ENCODE measurements at places on chromosomes 1 and 21. TPM values are rescaled to one million over a fixed set of nuclear protein-coding genes. Genes with fewer than 3 reads are reported as not detected.

DNA sequence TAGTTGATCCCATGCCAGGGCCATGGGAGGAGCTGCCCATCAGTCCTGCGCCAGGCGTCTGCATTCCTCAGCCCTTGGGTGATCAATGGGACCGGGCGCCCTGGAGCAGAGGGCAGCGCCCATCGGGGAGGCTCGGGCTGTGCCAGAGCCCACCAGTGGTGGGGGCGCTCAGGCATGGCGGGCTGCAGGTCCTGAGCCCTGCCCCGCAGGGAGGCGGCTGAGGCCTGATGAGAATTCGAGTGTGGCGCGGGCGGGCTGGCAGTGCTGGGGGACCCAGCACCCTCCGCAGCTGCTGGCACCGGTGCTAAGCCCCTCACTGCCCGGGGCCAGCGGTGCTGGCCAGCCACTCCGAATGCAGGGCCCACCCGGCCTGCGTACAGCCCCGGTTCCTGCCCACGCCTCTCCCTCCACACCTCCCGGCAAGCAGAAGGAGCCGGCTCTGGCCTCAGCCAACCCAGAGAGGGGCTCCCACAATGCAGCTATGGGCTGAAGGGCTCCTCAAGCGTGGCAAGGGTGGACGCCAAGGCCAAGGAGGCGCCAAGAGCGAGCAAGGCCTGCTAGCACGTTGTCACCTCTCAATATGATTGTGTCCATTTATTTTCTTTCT is 238.1 kb upstream of the OLFM3 start:
- H3K4me1 ChIP-seq: no peaks in the 10 kb centered on the region
- H3K27ac ChIP-seq: no peak overlapping the region
- H3K36me3 ChIP-seq: no peaks in the 10 kb centered on the region
- no peak for DNase-seq
- no peaks in the 10 kb centered on the region for H3K27me3 ChIP-seq

- H3K36me3 ChIP-seq: peaks cover 54% of the 10 kb centered on the region
- H3K4me3 ChIP-seq: no peak overlapping the region
- H3K4me1 ChIP-seq: peaks cover 42% of the 10 kb centered on the region
- H3K27me3 ChIP-seq: no peaks in the 10 kb centered on the region
- DNase-seq: no peak
These were observed 98.5 kb downstream of the ASH1L start for GRCh38 chr1:155463865-155464650.

- H3K4me1 ChIP-seq: peaks cover 6% of the 10 kb centered on the region
- H3K27me3 ChIP-seq: no peaks in the 10 kb centered on the region
- no peak overlapping the region for H3K4me3 ChIP-seq
- peaks cover 5% of the 10 kb centered on the region for H3K36me3 ChIP-seq
These were observed 56.0 kb downstream of the ZMYM4 start for GRCh38 chr1:35324486-35324885.

DNA sequence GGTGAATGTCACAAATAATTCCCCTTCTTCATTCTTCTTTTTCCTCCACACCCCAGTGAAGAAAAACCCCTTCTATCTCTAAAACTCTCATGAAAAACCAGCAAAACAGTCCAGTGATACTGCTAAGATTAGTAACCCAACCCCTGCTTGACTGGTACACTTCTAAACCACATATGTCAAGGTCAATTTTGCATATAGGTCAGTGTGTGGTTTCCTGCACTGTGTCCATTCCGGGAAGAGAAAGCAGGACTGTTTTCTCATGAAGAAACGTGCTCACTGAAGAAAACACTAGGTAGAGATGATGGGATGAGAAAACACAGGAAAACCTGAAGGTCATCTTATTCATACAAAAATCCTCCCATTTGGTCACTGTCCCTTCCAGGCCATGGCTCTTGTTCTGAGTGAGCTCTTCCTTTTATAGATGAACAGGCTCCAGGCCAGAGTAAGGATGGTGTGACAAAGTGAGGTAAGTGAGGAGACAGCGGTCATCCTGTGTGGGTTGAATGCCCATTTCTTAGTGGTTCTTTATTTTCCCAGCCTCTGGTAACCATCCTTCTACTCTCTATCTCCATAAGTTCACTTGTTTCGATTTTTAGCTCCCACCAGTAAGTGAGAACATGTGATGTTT is 122.7 kb downstream of the FASLG start:
- no peaks in the 10 kb centered on the region for H3K36me3 ChIP-seq
- H3K4me1 ChIP-seq: peaks cover 16% of the 10 kb centered on the region
- no peak for DNase-seq
- no peak overlapping the region for H3K27ac ChIP-seq
- peaks cover 39% of the 10 kb centered on the region for H3K27me3 ChIP-seq
- no peak overlapping the region for H3K4me3 ChIP-seq

DNA sequence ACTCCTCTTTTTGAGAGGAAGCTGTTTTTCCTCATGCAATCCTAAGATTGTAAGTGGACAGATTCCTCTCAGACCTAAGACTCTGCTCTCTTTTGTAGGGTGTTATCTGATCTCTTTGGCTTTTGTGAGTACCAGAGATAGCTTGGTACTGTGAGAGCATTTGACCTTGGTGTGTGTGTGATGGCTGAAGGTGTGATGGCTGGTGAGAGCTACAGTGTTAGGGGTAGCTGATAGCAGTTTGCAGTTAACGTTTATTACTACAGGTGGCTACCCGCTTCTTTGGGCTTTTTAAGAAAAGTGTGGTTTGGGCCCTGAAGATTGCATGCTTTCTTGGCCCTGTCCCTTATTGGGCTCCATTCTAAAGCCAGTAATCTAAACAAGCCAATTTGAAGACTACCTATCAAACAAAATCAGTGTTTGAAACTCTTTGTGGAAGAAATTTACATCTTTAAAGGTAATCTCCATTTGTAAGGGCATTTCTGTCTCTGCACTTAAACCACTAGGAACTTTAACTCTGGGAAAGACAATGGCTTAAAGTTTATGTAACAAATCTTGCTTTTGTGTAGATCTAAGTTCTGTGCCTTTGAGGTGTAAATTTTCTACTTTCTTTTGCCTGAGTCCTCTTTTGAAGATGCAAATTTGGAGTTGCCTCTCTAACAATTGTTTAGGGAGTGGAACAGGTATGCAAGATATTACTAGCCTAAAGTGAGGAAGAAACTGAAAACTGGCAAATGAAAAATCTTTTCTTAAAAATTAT is 85.3 kb upstream of the SERBP1 start:
- no peaks in the 10 kb centered on the region for H3K36me3 ChIP-seq
- H3K27ac ChIP-seq: no peak overlapping the region
- no peaks in the 10 kb centered on the region for H3K4me1 ChIP-seq
- H3K4me3 ChIP-seq: no peak overlapping the region
- peaks cover 4% of the 10 kb centered on the region for H3K27me3 ChIP-seq

GRCh38 chr1:170676628-170677027 is 12.7 kb downstream of the PRRX1 start:
- no peaks in the 10 kb centered on the region for H3K4me1 ChIP-seq
- no peak overlapping the region for H3K4me3 ChIP-seq
- H3K27me3 ChIP-seq: peaks cover 32% of the 10 kb centered on the region

DNA sequence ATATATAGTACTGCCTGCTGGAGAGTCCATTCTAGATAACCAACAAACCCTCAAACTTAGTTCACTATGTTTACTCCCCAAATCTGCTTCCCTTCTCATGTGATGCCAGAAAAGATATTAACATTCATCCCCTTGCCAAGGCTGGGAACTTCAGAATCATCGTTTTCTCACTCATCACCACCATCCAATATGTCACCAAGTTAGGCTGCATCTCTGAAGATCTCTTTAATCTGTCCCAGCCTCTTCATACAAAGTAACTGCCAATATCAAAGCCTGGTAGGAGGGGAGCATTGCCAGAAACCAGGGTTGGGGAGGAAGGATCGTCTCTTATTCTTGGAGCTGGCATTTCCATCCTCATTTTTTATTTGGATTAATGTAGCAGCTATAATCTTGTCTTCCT is 71.6 kb downstream of the XCL2 start:
- H3K4me1 ChIP-seq: peaks cover 43% of the 10 kb centered on the region
- peaks cover 21% of the 10 kb centered on the region for H3K36me3 ChIP-seq
- H3K27me3 ChIP-seq: no peaks in the 10 kb centered on the region
- DNase-seq: no peak

- DNase-seq: no peak
- H3K27ac ChIP-seq: no peak overlapping the region
- H3K36me3 ChIP-seq: no peaks in the 10 kb centered on the region
- H3K4me1 ChIP-seq: peaks cover 13% of the 10 kb centered on the region
- H3K4me3 ChIP-seq: no peak overlapping the region
- H3K27me3 ChIP-seq: no peaks in the 10 kb centered on the region
These were observed 141.4 kb downstream of the SMYD3 start for GRCh38 chr1:246365708-246366107.

DNA sequence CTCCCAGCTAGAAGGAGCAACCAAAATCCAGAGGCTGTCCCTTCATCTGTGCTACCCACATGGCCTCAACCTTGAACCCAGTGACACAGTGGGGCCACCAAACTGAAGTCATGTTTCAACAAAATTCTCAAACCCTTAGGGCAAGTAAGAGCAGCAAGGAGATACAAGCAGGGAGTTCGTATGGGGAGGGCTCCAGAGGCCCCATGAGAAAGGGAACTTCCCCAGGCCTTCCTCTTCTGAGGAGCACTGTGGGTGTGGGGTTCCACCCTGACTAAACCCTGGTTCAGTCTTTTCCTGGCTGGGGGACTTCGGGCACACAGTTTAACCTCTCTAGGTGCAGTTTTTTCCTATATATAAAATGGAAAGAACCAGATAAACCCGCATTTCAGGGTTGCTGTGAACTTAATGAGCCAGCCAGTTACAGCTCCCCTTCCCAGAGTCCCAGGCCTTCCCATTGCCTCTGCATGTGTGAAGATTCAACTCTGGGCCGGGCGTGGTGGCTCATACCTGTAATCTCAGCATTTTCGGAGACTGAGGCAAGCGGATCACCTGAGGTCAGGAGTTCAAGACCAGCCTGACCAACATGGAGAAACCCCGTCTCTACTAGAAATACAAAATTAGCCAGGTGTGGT is 8.0 kb upstream of the THEMIS2 start:
- peaks cover 34% of the 10 kb centered on the region for H3K4me1 ChIP-seq
- H3K27me3 ChIP-seq: no peaks in the 10 kb centered on the region
- peak overlapping the region; percentile 26 for H3K4me3 ChIP-seq

DNA sequence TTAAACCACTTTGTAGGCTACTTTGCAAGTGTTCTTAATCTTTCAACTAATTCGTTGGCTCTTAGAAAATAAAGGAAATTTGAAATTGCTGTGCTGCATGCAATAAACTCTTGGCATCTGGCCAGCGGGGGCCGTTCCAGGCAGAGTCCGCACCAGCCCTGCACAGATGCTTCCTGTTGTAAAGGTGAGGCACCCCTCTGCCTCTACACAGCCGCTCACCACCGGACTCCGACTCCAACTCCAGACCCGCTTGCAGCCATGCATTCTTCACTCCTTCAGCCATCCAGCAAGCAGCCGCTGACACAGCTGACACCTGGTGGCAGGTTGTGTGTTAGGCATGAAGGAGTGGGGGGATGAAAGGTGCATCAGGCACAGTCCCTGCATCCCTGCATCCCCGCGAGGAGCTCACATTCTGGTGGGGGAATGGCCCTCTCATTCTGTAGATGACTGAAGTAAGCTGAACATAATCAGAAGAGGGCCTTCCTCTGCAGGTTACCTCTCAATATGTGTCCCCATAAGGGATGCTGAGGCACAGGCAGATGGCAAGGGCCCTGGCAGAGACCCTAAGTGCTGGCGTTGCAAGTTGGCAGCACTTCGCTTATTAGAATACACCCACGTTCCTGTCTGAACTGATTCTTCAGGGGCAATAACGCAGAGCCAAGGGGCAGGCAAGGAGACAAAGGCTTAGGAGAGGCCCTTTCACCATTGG is 56.8 kb downstream of the GLIS1 start:
- H3K36me3 ChIP-seq: no peaks in the 10 kb centered on the region
- peaks cover 4% of the 10 kb centered on the region for H3K4me1 ChIP-seq
- DNase-seq: peak; percentile 12
- peaks cover 38% of the 10 kb centered on the region for H3K27me3 ChIP-seq
- H3K4me3 ChIP-seq: no peak overlapping the region

DNA sequence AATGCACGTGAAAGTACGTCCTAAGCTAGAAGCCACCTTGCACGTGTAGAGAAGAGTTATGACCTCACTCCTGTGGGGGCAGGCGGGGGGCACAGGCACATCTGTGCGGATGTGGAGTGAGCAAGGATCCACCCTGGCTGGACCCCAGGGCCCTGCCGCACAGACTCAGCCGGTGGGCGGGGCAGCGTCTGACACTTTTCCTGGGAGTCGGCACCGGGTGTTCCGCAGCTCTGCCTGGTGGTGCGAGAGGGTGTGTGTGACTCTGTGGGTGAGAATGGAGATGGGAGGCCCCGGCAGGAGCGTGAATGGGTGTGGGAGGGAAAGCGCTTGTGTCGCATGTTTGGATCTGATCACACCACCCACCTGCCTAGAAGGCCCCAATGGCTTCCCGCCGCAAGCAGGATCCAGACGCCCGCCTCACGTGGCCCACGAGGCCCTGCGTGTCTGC is 29.5 kb downstream of the RAP1GAP start:
- H3K36me3 ChIP-seq: no peaks in the 10 kb centered on the region
- H3K4me3 ChIP-seq: no peak overlapping the region
- no peaks in the 10 kb centered on the region for H3K27me3 ChIP-seq
- no peak for DNase-seq
- no peak overlapping the region for H3K27ac ChIP-seq

- H3K27me3 ChIP-seq: no peaks in the 10 kb centered on the region
- no peak overlapping the region for H3K27ac ChIP-seq
- H3K4me1 ChIP-seq: no peaks in the 10 kb centered on the region
- H3K36me3 ChIP-seq: no peaks in the 10 kb centered on the region
- no peak overlapping the region for H3K4me3 ChIP-seq
These were observed 221.5 kb downstream of the GRIK1 start for GRCh38 chr21:29718081-29718815.

DNA sequence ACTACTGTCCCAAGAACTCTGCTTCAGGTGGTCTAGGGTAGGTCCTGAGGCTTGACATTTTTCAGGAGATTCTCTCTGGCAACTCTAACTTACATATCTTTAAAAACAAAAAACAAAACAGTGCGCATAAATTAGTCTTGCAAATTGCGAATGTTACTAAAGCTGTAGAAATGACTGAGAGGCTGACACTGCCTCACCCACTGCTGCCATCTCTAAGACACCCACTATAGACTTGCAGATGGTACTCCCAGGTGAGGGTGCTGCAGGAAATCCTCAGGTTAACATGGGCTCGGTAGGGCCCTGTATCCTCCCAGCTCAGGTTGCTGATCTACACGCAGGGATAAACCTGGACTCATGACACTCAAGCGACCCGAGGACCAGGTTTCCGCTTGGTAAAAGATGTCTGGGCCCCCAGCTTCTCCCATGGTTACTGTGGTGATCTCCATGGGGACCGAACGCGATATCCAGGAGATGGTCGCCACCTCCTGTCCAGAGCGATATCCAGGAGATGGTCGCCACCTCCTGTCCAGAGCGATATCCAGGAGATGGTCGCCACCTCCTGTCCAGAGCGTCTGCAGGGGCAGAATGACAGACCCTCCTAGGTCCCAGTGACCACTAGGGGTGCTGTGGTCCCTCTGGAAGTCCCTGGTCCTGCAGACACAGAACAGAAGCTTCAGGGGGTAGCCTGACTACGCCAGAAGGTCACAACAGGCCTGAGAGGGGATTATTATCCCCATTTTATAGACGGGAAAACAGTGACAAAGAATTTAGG is 16.2 kb upstream of the LY9 start:
- H3K4me1 ChIP-seq: peaks cover 35% of the 10 kb centered on the region
- H3K4me3 ChIP-seq: no peak overlapping the region
- H3K27me3 ChIP-seq: peaks cover under 1% of the 10 kb centered on the region
- no peak overlapping the region for H3K27ac ChIP-seq
- DNase-seq: no peak

- no peak overlapping the region for H3K27ac ChIP-seq
- H3K4me3 ChIP-seq: no peak overlapping the region
- H3K4me1 ChIP-seq: no peaks in the 10 kb centered on the region
- H3K27me3 ChIP-seq: peaks cover 21% of the 10 kb centered on the region
These were observed 5.1 kb upstream of the LDLRAP1 start for GRCh38 chr1:25538191-25538767.

LCE1A gene
- not detected for total RNA-seq

HTR6 gene
- total RNA-seq: not detected

LIPI gene
- not detected for total RNA-seq

WNT3A gene
- not detected for total RNA-seq

ZNF124 gene
- total RNA-seq: 14.0 TPM

All from activated T-helper 2 cell treated with anti-CD3 and anti-CD28 coated beads, Interferon-gamma antibody, Interleukin-2, Interleukin-4, amounts not matched to agents 10 μg/mL and 5 μg/mL and 100 μg/mL, durations not matched to agents 14 hours and 24 hours and 36 hours (primary cell).